AG04450 (cell line): ENCODE measurements at places on chromosomes 2 and 18.
A peak's percentile ranks its signal among the peaks of the same experiment; 100 is the strongest.

DNA sequence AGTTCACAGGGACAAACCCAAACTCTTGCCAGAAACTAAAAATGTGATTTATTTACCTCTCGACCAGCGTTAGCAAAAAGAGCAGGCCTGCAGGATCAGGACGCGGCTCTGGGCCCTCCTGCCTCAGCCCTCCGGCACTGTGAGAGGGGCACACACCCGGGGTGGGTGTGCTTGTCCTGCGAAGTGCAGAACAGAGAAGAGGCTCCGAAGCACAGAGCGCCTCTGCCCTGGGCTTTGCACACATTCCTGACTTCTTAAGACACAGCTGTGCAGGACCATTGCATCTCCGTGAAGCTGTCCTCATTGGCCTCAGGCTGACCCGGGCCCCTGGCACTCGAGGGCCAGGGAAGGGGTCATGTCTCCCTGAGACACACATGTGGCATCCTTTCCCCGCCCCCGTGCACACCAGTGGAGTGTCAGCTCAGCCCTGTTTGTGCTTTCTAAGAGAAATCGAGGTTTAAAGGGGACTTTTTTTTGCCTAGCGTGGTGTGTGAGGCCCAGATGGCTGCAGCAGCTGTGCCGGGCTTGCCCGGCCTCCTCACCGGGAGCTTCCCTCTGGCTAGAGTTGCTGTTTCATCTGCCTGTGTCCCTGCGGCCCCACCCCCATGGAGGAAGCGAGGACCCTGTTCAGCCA, 9.9 kb upstream of the NFATC1 start:
- no peak for DNase-seq

GRCh38 chr18:62435435-62436031, 87.3 kb upstream of the ZCCHC2 start:
- no peak for DNase-seq

DNA sequence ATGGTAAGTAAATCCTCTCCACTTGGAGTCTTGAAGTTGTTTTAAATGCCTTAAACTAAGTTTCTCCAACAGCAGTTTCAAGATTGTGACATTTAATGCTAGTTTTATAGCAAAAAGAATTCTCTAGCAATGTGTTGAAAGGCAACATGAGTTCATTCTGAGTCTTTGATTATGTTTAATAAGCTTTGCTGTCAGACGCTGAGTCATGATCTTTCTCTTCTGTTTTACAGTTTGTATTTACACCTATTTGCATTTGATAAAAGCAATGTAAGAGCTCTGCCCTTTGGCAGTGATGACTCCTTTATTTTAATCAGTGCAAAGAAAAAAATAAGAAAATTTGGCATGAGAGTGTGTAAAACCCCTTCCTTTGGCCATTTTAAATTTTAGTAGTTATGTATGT, 497.7 kb downstream of the STK39 start:
- no peak for DNase-seq

DNA sequence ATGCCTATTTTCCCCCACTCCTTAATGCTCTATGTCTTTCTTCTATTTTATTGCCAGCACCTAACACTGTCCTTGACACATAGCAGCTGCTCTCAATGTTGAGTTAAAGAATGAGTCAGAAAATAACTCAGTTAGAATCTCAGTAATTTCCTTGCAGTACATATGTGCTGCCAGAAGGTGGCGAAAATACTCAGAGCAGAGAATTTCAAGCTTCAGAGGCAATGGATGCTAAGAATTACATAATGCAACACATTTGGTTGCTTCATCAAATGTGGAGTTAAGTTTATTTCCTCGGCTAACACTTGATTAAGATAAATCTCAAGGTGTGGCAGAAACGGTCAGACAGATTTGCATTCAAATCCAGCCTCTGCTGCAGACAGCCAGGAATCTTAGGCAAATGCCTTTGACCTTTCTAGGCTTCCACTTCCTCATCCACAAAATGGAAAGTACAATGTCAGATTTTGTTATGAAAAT, 105.6 kb downstream of the VSNL1 start:
- DNase-seq, result peak; percentile 72

GRCh38 chr18:57942493-57942892, 101.5 kb upstream of the NEDD4L start:
- DNase-seq, result no peak

DNA sequence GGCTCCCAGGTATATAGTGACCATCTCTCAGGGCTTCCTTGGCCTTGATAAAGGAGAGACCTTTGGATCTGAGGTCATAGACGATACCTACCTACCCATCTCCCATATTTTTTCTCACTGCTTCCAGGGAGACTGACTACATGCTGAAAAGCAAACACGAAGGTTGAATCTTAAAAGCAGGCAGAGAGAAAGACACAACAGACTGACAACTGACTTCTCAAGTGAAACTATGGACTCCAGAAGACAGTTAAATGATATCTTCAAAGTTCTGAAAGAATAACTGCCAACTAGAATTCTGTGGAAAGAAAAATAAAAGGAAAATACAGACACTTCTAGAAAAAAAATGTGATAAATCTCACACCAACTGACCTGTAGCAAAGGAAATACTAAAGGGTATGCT, 76.5 kb upstream of the HAAO start:
- DNase-seq, result no peak

- no peak for DNase-seq
These were observed 273.0 kb downstream of the CCDC85A start for GRCh38 chr2:56456791-56457190.

- no peak for DNase-seq
These were observed 31.1 kb downstream of the UGP2 start for GRCh38 chr2:63872571-63873328.

GRCh38 chr2:123870881-123871276, 154.2 kb upstream of the CNTNAP5 start:
- DNase-seq, result no peak

DNA sequence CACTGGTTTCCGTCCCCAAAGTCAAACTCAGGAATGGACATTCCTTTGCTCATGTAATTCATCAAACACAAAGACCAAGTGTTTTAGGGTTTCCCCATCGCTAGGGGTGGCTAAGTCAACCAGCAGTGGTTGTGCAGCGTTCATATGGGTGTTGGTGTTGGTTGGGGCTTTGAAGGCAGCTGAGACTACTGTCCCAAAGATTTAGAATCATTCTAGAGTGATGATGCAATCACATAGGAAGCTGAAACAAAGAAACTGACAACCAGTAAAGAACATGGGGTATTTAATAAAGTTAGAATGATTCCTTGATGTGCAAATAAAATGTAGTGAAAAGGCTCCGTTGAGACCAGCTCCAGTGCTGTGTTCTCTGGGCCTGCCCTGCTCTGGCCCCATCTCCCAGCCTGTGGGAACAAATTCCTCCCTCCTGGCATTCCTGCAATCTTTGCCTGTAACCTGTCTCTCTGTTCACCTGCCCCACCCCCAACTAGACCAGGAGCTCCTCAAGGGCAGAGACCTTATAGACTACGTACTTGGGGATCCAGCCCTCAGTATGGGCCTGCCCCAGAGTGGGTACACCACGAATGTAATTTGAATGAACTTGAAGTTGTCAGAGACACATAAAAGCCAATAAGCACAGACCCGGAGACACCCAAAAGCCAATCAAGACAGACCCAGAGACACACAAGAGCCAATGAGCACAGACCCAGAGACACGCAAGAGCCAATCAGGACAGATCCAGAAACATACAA, 191.7 kb upstream of the TWIST2 start:
- DNase-seq, result no peak

DNA sequence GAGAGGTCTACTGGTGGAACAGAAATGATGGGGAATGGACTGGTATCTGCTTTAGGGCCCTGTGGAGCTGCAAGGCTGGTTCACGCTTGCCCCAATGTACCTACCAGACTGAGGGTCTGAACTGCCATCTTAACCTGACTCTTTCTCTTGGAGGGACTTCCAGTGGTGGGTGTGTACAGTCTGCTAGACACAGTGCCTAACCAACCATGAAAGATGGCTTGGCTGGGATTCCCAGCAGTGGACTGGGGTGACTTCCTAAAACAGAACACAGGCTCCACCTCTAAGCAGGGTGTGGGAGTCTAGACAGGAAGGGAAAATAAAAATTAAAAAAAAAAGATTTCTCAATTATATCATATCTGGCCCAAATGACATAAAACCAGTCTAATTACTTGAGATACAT, 25.5 kb upstream of the MYO3B start:
- DNase-seq, result no peak

- no peak for DNase-seq
These were observed 1.2 kb downstream of the CABLES1 start for GRCh38 chr18:23136326-23137096.

DNA sequence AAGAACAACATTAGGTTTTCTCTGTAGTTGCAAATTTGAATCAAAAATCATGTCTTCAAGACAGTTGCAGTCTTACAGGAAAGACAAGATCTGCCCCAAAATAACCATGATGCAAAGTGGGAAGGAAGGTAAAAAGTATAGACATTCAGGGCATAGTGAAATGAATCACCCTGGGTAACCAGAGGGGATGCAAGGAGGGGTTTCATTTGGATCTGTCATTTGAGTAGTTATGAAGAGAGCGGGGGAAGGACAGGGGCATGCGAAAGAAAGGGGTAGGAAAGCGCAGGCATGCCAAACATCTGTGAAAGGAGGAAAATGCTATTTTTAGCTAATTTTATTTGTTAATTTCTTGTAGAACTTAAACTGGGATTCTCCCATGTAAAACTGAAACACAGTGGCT, 219.1 kb upstream of the BOD1L2 start:
- no peak for DNase-seq

DNA sequence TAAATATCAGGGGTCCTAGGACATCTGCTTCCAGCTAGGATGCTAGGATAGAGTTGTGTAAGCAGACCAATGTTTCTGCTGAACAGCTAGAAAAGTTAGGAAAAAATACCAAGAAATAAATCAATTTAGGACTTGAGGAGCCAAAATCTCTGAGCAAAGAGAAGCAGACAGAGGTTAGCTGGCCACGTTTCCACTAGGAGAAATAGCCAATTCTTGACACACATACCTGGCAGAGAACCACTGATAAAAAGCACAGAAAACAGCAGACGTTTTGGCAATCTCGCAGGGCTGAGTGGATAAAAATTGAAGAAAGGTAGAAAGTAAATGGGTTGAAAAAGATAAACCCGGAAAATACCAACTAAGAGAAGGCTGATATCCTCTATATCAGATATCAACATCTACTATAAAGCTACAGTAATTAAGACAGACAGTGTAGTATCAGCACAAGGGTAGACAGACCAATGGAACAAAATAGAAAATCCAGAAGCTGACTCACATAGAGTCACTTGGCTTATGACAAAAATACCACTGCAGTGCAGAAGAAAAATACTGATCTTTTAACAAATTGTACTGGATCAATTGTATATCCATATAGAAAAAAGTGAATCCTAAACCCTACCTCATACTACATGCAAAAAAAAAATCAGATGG, 306.1 kb upstream of the KLHL29 start:
- DNase-seq, result no peak

- no peak for DNase-seq
These were observed 4.5 kb downstream of the B3GNT2 start for GRCh38 chr2:62200291-62200841.

DNA sequence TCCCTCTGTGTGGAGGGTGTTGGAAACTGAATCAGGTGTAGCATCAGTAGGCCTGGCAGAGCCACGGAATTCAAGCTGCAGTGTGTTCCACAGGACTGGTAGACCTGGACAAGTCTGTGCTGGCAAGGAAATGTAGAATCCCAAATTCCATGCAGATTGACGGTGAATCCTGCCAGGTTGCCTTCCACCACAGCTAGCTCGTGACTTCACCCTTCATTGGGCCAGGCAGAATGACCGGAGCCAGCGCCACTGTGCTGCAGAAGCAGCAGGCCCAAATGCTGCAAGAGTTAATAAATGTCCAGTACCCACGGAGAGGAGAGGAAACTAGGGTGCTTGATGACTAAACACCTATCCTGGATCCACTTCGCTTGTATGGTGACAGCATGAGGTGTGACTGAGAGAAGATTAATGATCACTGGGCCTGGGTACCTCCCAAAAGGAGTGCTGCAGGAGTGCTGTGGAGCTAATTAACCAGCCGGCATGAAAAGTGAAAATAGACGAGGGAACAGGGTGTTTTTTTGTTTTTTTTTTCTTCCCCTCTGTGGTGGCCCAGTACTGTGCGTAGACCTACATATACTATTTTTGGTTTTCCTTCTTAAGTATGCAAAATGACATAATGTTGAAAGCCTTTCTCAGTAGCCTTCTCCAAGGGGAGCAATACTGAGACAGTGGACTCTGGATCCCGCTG, 122.2 kb downstream of the TANC1 start:
- no peak for DNase-seq

- DNase-seq, result no peak
These were observed 1312.5 kb downstream of the DSC3 start for GRCh38 chr18:29730073-29730472.

- no peak for DNase-seq
These were observed 121.2 kb downstream of the SATB2 start for GRCh38 chr2:199336546-199336945.
